Jurkat, Clone E6-1 (cell line): ENCODE measurements at places on chromosomes 3 and 15.

GRCh38 chr3:161263057-161263456 is 41.9 kb downstream of the NMD3 start:
- peak; percentile 11 for DNase-seq

DNA sequence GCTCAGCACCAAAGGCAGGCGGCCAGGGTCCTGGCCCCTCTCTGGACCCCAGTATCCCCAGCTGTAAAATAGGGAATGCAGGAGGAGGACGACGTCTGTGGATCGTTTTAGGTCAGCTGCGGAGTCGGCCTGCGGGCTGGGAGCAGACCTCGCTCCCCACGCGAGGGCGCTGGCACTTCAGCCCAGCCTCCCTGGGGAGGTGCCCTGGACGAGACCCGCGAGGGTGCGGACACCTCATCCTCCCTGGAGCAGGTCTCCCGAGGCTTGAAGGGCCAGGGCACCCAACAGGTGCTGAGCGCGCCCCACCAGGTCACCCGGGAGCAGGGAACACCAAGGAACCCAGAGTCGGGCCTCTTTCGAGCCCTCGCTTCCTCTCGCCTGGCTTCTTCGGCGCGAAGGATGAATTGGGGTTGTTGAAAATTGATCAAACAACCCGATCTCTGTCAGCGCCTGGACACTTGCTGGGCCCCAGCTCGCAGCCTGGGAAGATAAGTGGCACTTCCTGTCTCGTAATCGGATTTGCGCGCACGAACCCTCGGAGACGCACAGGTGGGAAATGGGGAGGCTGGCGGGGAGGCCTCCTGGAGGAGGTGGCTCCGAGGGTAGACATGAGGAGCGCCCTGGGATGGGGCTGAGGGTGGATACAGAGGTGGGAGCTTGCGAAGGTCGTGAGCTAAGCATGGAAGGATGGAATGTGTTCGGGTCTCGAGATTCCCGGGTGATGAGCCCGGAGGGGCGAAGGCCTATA is 588 bp upstream of the VIPR1 start:
- DNase-seq = no peak

DNA sequence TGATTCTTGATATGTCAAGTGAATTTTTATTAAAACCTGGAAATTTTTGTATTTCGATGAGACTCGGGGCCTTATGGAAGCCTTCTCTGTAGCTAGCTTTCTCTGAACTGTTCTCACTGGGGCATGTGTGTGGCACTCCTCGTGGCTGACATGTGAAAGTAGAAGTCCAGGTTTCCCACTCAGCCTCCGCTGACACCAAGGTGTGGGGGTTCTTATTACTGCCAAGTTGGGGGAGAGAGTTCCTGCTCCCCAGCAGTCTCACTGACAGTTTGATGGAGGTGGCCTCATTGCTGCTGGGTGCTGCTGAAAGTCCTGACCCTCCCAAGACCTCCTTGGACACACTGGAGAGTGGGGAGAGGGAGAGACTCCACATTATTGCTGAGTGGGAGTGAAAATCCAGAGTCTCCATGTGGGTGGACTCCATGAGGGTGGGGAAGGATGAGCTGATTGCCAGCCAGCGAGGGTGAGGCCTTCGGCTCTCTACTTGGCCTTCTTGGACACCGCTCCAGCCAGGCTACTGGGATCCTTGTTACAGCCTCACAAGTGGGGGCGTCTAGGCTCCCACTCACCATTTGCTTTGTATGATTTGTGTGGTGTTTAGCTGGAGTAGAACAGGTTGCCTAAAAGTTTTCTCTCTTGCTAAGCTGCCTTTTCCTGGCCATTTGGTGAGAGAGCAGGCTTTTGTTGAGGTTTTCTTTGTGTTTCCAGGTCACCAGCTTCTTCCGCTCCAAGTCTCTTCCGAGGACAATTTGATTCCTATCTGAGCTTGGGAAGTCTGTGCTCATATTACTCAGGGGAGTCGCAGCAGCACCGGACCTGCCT is 64.1 kb downstream of the LSM3 start:
- DNase-seq = no peak

- DNase-seq = no peak
These were observed 1.4 kb downstream of the FOXP1 start for GRCh38 chr3:71582036-71582611.

DNA sequence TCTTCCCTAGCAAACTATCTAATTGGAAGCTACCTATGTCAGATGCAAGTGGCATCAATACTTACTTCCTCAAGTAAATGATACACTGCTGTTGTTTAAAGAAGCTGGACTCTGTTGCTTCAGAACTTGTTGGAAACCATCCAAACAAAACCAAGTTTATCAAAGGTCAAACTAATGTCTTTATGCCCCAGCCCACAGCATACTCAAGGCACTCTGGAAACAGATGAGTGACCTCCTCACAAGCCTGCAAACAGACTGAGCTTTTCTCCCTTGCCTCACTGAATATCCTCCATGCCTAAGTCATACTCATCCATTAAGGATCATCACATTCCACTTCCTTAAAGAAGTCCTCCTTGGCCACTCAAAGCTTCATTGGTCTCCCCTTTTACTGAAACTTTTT is 107.4 kb upstream of the ACP3 start:
- DNase-seq = no peak

- no peak for DNase-seq
These were observed 18.9 kb downstream of the ILDR1 start for GRCh38 chr3:122003112-122003511.

GRCh38 chr3:95654570-95655362 is 1159.6 kb upstream of the EPHA6 start:
- no peak for DNase-seq

GRCh38 chr3:42667096-42667522 is 13.6 kb downstream of the ZBTB47 start:
- no peak for DNase-seq

DNA sequence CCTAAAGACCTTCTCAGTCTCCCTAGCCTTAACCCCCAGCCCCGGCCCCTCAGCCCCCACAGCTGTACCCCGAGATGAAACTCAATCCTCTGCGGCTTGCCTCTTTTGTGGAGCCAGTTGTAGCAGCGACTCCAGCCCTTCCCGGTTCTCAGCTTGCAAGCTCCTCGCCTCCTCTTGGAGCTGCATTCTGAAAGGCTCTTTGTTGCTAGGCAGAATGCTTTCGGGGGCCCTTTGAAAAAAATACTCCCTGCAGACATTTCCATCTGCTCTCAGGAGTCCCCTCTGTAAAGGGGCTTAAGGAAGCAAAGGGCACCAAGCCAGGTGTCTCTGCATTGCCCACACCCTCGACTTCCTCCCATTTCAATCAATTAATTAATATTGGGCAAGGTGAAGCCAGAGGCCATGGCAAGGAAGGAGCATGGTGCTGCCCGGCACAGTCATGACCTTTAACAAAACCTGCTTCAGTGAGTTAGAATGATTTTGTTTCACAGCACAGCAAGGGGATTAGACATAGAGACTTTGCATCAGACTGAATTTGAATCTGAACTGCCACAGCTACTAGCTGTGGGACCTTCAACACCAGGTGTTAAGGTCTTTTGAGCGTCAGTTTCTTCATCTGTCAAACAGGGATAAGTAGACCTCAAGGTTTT is 65.5 kb downstream of the SRGAP3 start:
- DNase-seq = no peak

DNA sequence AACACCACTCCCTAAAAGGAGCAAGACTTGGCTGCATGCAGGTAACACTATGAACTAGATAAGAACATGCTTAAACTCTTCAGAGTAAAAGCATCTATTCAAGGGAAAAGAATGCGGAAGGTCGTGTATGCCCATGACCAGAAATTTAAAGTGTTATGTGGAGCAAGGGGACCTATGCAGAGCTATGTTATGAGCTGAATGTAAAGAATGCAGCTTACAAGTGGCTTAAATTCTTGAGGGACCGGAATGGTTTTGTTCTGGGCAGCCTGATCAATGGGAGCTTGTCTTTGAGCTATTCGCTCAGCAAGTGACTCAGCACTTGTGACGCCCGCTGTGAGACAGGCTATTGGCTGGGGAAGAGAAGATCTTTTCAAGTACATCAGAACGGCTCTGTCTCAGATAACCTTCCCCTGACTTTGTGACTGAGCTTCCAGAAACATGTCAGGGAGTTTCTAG is 367.5 kb upstream of the THBS1 start:
- no peak for DNase-seq

DNA sequence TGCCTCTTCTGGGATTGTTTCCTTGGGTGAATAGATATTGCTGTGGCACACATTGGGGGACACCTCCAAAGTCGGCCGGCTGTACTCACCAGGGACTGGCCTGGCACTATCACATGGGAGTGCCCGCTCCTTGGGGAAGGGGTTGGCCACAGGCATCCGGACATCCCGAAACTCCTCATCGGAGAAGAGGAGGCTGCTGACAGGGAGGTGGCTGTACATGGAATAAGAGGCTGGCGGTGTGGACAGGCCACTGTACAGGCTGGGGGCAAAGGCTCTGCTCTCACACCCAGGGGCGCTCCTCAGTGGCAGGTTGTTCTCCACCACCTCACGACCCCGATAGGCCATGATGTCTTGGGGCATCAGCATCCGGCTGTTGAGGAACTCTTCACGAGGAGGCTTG is 15.7 kb downstream of the BCL6 start:
- DNase-seq = no peak

GRCh38 chr15:98983334-98983733 is 24.3 kb downstream of the PGPEP1L start:
- DNase-seq = no peak

- no peak for DNase-seq
These were observed 13.2 kb downstream of the PFKFB4 start for GRCh38 chr3:48543271-48543866.

DNA sequence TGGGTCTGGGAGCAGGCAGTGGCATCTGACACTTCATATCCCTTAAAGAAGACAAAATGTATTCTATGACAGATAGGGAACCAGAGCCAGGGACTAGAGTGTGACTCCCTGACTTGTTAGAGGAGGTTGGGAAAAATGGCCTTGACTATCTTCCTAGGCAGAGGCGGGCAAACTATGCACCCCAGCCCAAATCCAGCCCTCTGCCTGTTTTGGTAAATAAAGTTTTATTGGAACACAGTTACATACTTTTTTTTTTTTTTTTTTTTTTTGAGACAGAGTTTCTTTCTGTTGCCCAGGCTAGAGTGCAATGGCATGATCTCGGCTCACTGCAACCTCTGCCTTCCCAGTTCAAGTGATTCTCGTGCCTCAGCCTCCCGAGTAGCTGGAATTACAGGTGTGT is 47.3 kb downstream of the QTRT2 start:
- no peak for DNase-seq

- peak; percentile 71 for DNase-seq
These were observed 30.2 kb downstream of the BCL2L10 start for GRCh38 chr15:52082197-52083036.

DNA sequence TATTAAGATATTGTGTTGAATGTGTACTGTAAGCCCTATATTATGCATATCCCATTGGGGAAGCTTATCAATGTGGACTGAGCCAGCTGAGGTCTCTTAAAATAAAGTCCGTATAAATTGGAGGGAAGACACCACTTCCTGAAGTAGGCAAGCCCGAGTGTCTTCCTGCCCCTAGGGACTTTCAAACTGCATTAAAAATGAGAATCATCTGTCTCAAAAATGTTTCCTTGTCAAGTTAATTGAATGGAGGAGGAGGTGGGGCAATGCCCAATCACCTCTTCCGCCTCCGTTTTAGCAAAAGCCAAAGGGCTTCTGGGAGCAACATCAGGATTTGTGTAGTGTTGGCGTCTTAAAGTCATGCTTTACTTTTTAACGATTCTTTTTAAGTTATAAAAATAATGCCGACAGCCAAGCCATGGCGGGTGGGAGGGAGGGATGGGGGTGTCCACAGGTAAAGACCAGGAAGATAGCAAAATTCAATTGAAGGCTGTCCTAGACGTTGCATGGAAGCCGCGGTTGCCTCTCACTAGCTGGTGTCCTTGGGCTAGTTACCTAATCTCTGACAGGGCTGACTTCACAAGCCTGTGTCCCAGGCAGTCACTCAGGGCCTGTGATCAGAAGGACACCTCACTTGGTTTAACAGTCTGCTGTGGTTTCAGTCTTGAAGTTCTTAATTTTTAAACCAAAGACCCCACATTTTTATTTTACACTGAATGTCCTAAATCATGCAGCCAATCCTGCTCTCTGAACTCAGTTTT is 524.9 kb upstream of the PROK2 start:
- DNase-seq = peak; percentile 20

- no peak for DNase-seq
These were observed 20.8 kb downstream of the CCR1 start for GRCh38 chr3:46187341-46187700.

GRCh38 chr15:38010395-38010794 is 76.0 kb downstream of the TMCO5A start:
- DNase-seq = no peak

DNA sequence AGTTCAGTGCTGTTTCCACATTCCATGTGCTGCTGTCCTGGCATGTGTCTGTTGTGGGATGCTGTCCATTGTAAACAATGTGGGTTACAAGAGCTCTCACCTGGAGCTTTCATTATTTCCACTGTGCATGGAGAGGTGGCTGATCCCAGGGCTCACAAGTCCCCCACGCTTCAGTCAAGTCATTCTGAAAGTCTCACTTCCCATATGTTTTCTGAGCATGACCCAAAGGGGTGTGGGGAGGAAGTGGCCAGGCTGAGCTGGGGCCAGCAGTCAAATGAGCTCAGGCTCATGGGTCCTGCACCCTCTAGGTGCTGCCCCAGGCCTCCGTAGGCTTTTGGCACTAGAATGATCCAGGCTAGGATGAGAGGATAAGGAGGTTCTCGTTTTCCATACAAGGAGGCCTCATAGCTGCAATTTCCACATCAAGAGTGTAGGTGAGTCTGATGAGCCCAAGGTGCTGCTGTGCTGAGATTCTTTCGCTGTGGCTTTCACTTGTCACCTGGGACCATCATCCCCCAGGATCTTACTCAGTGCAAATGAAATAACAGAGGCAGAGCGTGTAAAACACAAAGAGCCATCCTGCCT is 22.0 kb downstream of the STARD5 start:
- no peak for DNase-seq
